DMS79 (cell line): ENCODE measurements at places on chromosomes 6 and 20.

- no peak for DNase-seq
Measured at GRCh38 chr6:90008908-90009501, 114.7 kb downstream of the GJA10 start.

GRCh38 chr6:71465096-71465495 is 176.5 kb downstream of the OGFRL1 start:
- DNase-seq: no peak

DNA sequence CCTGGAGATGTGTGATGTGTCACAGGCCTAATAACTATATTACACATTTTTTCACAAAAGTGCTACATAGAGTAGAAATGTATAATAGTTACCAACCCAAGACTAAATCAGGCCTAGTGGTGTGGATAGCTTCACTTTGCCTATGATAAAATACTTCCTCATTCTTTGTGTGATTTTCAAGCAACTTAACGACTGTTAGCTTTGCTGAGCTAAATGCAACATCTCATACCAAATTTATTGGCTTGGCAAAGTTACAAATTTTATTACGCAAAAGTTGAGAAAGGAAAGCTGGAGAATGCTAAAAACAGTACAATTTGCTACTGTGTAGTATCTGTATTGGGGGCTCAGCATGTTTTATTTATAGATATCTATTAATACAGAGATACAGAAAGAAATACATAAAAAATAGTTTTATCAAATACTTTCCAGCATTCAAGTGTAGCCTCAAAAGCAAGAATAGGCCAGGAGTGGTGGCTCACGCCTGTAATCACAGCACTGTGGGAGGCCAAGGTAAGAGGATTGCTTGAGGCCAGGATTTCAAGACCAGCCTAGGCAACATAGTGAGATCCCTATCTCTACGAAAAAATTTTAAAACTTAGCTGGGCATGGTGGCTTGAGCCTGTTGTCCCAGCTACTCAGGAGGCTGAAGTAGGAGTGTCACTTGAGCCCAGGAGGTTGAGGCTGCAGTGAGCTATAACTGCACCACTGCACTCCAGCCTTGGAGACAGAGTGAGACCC is 3.6 kb upstream of the EDN1 start:
- DNase-seq: no peak

GRCh38 chr20:38926934-38927616 is 858 bp downstream of the FAM83D start:
- DNase-seq: no peak

DNA sequence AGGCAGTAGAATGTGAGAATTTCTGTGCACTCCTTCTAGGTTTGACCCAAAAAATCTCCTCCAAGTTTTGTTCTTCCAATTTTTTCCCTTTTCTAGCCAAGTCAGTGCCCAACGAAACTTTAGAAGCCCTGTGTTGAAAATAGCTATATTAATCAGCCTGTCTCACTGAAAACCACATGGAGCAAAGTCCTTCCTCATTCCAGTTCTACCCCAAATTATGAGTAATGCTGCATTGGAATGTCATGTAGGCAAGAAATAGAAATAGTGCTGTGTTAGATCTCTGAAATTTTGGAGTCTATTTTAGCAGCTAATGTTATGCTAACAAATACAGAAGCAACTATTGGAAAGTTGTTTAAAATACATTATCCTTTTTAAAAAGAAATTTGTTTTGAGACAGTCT is 725.5 kb downstream of the TBC1D32 start:
- DNase-seq: no peak

GRCh38 chr20:17816804-17817587 is 117.2 kb downstream of the BANF2 start:
- DNase-seq: no peak

DNA sequence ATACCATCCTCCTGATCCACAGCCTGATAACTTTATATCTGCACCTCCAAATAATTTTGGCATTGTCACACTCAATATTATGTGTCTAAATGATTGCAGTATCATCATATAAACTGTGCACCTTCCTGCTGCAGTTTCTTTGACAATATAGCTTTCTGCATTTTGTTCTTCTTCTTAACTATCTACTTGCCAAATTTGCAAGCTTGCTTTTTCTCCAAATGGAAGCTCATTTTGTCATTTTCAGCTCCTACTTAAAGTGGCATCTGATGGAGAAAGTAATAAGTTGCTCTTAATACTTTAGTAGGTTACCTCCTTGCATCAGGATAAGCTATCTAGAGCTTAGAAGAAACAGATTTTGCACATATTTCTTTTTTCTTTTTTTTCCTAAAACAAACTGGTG is 74.0 kb upstream of the DEFB112 start:
- DNase-seq: no peak

DNA sequence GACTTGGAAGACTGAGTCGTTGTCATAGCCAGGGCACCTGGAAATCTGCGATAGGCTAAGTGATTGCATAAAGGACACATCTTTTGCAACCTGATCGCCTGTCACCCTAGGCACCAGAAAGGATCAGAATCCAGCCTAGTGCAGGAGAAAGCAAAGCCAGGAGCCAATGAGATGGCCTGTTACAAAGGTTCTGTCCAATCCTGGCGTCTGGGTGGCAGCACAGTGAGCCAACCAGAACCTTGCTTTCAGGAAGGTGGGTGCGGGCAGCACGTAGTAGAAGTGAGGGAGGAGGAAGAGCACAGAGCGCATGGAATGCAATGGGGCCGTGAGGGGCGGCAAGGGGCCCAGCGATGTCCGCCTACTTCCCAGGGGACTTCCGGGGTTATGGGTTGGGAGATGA is 120.4 kb upstream of the GGTLC1 start:
- no peak for DNase-seq

DNA sequence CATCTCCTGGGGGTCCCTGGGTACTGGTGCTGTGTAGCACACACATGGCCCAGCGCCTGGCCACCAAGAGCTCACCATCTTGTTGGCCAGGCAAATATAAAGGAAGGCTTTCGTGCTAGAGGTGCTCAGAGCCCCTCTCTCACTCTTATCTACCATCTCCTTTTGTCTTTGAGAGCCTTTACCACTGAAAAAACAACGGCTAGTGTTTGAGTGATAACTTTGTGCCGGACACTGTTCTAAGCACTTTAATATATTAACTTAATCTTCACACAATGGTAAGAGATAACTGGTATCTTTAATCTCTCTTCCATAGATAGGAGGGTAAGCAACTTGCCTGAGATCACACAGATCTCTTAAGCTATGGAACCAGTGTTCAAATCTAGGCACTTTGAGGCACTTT is 21.5 kb upstream of the ARHGAP18 start:
- no peak for DNase-seq

- DNase-seq: peak; percentile 18
Measured at GRCh38 chr20:63409066-63409833, 48.1 kb upstream of the CHRNA4 start.

DNA sequence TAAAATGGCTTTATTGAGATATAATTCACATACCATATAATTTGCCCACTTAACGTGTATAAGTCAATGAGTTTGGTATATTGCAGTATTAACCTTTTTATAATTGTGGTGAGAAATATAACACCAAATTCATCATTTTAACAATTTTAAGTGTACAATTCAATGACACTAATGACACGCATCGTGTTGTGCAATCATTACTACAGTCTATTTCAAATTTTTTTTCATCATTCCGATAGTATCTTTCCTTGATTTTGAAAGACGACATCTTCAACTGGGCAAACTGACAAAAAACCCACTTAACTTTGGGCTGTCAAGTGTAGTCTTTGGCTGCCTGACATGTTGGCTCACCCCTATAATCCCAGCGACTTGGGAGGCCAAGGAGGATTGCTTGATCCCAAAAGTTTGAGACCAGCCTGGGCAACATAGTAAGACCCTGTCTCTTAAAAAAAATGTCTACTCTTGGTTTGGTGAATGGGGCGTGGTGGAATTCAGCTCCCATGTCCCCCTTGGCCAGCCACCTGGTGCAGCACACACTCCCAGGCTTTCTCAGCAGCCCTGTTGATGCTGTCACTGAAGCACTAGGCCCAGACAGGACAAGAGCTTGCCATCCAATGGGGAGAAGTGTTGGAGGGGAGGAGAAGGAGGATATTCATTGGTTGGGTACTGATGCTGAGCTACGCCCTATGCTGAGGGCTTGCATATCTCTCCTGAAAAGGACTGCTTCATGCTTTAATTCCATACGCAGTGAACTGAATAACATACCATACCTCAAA is 150.5 kb downstream of the CD83 start:
- DNase-seq: no peak

DNA sequence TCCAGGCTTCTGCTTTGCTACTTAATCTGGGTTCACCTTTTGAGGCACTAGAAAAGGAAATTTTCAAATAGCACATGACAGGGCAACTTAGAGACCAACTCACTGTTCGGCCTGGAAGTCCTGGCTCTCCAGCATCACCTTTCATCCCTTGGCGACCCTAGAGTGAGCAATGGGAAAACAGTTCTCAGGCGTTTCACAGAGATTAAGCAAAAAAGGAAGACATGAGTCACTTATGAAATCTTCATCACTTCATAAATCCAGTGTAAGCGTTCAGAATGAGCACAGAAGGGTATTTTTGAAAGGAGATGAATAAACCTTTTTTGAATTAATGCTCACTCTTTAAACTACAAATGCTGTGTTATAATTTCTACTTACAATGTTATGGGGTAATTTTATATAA is 104.0 kb downstream of the COL12A1 start:
- no peak for DNase-seq

DNA sequence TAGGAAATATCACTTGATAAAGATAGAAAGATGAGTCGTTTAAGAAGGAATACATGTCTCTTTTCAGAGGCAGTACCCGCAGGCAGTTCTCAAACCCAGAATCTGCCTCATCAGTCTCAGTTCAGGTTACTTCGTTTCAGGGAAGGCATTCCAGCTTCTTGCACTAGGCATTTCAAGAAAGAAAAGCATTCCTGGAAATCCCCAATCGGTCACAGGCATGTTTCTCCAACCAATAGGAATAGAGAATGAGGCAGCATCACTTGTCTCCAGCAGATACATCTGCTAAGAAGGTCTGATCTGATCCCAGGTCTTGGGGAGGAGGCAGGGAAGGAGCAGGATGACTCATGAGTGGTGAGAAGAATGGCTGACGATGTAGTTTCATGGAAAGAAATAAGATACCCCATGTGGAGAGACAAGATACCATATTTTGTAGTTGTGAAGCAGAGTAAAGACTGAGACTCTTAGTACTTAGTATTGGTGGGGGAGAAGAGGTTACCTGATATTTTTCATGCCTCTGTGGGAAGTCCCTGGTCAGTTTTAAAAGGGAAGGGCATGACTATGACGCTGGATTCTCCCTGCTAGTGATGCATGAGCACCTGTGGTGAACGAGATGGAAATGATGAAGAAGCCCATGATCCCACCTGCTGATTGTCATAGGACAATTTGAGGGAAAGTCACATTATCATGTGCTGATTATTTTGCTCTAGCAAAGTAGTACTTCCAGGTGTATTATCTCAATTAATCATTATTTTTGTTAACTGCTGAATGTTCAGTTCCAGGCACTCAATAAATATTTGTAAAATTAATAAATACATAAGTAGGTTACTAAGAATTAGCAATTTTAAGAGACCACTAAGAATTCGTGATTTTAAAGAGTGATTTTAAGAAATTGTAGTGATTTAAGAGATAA is 20.3 kb upstream of the HLA-DRB1 start:
- DNase-seq: no peak

GRCh38 chr6:89302936-89303335 is 12.2 kb downstream of the GABRR2 start:
- no peak for DNase-seq

DNA sequence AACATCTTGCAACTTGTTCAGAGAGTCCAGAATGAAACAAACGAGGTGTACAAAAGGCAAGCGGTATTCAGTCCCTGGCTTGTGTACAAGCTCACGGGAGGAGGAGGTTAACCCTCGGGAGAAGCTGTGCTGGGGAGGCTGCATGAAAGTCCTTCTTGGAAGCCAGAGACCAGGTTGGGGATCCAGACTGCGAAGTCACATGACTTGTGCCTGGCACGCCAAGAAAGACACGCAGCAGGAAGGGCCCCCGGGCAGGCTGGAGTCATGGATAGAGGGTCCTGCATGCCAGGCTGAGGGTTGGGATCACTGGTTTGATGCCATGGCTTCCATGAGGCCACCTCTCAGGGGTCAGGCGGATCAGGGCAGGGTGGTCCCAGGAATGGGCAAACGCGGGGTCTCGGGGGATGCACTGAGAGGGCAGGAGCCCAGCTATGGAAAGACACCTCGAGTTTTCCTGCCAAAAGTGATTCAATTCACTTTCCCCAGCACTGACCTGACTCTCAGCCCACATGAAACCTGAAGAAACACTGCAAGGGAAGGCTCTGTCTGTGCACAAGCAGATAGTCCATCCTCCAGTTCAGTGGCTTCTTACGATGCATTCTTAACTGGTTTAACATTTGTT is 79.4 kb downstream of the DLL1 start:
- no peak for DNase-seq

GRCh38 chr6:79574630-79575225 is 37.5 kb upstream of the LCA5 start:
- DNase-seq: no peak

- DNase-seq: no peak
Measured at GRCh38 chr6:6577735-6578134, 10.8 kb upstream of the LY86 start.

DNA sequence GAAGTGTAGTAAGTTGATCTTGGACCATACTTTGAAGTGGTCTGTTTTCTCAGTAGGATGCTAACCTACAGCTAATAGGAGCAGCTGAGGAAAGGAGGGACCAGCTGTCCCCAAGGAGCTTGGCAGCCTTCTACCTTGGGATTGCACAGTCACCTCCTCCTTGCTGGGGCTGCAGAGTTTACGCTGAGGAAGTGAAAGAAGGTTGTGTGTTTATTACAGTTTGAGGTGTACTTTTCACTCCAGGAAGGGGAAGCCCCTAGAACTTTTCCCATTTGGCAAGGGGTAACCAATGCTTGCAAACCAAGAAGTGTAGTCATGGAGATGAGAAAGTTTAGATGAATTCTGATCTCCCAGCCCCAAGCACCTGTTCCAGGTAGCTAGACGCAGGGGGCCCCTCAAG is 58.8 kb downstream of the BMP6 start:
- no peak for DNase-seq

GRCh38 chr6:129016844-129017243 is 133.9 kb downstream of the LAMA2 start:
- no peak for DNase-seq

- DNase-seq: peak; percentile 67
Measured at GRCh38 chr6:52389626-52390360, 27.8 kb downstream of the PAQR8 start.

DNA sequence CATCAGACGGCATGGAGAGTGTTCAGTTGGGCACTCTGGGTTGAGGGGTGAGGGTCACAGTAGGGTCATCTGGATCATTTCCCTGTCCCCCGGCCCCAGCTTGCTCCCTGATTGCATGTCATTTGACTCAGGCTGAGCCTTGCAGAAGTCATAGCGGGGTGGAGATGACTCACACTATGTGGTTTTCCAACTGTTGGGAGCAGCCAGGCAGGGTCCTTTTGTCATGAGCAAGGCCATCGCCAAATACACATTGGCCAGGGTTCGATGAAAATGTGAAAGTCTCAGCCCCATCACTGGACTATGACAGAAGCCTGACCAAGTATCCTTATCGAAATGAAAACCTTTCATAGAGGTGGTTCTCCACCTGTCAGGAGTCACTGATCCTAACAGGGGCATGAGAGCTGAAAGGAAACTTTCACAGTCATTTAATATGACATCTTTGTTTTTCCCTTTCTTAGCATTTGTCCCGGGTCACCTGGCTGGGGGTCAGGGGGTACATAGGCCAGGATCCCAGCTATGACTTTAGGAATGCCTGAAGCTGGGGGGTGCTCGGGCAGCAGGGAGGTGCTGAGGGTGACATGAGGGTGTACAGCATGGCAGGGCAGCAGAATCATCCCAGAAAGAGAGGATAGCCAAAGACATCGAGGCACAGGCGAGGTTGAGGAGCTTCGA is 70.2 kb upstream of the CD93 start:
- no peak for DNase-seq

GRCh38 chr6:144776031-144776819 is 491.1 kb downstream of the UTRN start:
- no peak for DNase-seq
